Chondrocyte (in vitro differentiated cells): ENCODE measurements at places on chromosomes 11 and 22. TPM values are rescaled to one million over a fixed set of nuclear protein-coding genes. Genes with fewer than 3 reads are reported as not detected.

DNA sequence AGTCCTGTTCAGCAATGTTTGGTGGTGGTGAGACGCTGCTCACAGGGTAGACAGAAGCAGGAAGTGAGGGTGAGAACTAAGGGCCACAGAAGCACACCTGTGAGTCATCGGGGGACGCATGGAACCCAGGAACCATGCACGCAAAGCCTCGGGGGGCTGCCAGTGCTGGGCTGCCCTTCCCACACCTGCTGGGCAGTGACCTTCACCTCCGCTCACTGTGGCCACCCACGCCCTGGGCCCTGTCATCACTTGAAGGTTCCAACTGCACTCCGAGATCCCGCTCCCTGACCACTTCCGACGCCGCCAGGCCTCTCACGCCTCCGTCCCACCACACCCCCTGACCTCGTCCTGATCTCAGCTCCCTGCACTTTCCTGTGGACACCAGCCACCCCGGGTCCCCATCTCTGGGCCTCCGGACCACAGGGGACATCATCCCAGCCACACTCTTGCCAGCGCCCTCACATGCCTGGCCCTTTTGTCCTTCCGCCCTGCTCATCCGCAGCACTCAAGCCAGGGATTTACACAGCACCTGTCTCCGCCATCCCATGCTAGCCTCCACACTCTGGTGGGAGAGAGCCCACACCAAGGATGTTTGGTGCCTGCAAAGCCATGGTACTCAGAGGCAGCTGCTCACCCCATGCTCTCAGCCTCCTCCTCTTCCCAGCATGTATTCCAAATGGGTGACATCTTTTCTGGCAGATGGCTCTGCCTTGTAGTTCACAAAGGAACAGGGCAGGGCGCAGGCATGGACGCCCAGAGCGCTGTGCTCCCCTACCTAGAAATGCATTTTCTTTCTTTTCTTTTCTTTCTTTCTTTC, 23.1 kb upstream of the ATXN10 start:
- no peak overlapping the region for H3K4me3 ChIP-seq
- peaks cover 3% of the 10 kb centered on the region for H3K4me1 ChIP-seq
- no peaks in the 10 kb centered on the region for H3K36me3 ChIP-seq
- H3K27ac ChIP-seq: no peak overlapping the region
- peak; percentile 60 for DNase-seq

DNA sequence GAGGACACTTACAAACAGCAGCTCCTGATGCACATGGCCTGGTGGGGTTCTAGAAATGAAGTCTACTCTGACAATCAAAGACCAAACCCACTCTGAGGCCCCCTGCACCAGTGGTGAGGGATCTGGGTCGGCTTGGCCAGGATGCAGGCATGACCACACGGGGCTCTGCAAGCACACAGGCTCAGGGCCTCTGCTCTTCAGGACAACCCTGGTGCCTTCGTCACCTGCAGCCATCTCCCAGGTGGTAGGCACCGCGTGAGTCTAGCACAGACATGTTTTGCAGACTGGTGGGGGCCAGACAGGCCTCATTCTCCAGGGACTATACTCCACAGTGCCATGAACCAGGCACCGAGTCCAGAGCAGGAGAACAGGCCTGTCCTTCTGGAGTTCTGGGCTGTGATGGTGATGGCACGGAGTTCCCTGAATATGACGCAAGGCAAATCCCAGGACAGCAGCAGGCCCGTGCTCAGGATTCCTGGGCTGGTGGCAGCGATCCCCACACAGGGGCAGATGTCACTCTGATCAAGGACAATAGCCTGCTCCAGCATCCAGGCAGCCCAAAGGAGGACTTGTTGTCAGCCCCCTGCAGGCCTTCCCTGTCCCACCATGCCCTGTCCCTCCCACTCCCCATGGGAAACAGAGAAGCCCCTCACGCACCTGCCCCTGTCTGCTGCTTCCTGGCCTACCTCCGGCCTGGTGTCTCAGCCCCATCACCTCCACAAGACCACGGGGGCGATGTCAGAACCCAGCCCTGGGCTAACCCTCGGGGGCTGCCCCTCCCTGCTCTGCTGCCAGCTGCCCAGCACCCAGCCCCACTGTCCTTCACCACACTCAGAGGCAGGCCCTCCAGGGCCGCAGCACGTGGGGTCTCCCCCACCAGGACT, 36.1 kb downstream of the GNB1L start:
- H3K36me3 ChIP-seq: no peaks in the 10 kb centered on the region
- H3K4me1 ChIP-seq: no peaks in the 10 kb centered on the region
- H3K27ac ChIP-seq: no peak overlapping the region
- no peaks in the 10 kb centered on the region for H3K27me3 ChIP-seq
- DNase-seq: no peak

FOLR2 gene
- not detected in 3 replicates for total RNA-seq

GLYAT gene
- total RNA-seq: not detected in 3 replicates
